ENCODE measurements at places on chromosomes 1 and 21.

GRCh38 chr1:167221126-167221737 lies 546 bp downstream of the POU2F1 start:
- no peak for DNase-seq

- peak; percentile 49 for DNase-seq
Observed at GRCh38 chr1:206738370-206739366, 31.9 kb upstream of the IL19 start.

GRCh38 chr1:101843160-101843559 lies 153.6 kb downstream of the OLFM3 start:
- no peak for DNase-seq

DNA sequence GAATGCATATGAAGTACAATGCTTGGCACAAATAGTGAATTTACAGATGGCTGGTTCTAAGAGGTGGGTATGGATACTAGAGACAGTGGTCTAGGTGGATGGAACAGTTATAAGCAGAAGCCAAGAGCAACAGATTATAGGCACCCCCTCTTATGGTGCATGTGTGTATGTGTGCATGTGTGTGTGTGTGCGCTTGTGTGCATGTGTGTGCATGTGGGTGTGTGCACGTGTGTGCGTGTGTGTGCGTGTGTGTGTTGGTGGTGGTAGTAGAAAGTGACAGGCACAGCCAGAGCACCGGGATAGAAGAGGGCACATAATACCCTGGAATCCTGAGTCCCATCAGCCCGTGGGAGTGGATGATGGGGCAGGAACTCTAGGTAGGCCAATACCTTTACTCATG lies 1.3 kb downstream of the NCMAP start:
- DNase-seq, result no peak

DNA sequence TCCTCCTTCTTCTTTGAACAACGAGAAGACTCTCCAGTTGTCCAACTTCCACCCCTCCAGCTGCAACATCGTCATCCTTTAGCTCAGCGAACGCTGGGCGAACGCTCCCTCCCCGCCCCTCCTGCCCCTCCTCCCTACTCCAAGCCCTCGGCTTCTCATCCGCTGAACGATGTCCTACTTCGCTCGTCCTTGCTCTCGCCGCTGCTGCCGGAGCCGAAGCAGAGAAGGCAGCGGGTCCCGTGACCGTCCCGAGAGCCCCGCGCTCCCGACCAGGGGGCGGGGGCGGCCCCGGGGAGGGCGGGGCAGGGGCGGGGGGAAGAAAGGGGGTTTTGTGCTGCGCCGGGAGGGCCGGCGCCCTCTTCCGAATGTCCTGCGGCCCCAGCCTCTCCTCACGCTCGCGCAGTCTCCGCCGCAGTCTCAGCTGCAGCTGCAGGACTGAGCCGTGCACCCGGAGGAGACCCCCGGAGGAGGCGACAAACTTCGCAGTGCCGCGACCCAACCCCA lies at the start of gene BCAN:
Gene BCAN (plus strand): TSS at position 357 of the 504 bp plus-strand sequence. CDS start 3,938 bp downstream, outside the sequence.
- DNase-seq, result peak; percentile 32

- no peak for DNase-seq
Observed at GRCh38 chr1:21311016-21311415, 20.8 kb upstream of the ECE1 start.

- no peak for DNase-seq
Observed at GRCh38 chr1:2805801-2806430, 4.4 kb upstream of the TTC34 start.
